D721Med (cell line): ENCODE measurements at places on chromosomes 6 and 20.

DNA sequence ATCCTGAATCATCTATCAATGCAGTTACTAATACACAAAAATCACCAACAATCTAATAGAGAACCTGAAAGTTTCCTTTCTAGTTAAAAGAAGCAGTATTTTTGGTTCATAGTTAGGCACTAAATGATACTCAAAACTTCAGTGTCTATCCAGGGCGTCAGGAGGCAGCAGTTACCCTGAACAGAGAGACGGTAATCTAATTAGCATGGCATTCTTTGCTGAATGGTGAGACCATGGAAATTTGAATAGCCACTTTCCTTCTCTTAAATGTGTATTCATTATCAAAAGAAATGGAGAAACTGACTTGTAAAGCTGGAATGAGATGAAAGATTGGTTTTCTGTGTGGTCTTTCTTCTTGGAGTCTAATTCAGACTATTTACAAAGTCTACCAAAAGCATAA lies 146.6 kb upstream of the BMP5 start:
- no peak for DNase-seq

- DNase-seq = no peak
These were observed 285.7 kb downstream of the BTBD9 start for GRCh38 chr6:38354037-38354381.

DNA sequence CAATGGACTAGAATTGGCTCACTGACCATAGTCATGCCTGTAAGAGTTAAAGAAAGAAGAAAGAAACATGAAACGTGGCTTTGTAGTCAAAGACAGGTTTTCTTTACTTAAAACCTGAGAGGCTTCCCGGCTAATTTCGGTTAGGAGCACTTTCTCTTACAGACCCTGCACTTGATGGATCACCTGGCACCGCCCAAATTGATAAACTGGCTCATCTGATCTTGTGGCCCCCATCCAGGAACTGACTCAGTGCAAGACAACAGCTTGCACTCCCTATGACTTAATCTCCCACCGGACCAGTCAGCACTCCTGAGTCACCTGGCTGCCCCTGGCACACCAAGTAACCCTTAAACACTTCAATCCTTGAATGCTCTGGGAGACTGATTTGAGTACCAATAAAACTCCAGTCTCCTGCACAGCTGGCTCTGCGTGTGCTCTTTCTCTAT lies 12.3 kb downstream of the TMEM14B start:
- no peak for DNase-seq

GRCh38 chr6:40359808-40360207 lies 227.4 kb downstream of the LRFN2 start:
- DNase-seq = no peak

DNA sequence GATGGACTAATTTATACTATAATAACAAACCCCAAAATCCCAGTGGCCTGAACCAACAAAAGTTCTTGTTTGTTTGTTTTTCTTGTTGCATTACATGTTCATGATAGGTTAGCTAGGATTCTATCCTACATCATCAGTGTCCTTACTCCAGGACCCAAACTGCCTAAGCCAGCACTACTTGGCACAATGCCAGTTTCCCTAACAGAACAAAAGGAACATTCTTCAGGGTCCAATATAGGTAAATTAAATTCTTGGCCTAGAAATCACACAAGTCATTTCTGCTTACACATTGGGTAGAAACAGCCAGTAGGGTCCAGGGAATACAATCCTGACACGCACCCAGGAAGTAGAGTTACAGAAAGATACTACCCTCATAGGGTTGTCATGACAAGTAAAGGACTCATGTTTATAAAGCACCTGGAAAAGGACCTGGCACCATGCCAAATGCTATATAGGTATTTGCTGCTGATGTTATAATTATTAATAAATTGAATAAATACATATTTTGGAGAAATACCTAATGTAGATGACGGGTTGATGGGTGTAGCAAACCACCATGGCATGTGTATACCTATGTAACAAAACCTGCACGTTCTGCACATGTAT lies 38.8 kb downstream of the RCAN2 start:
- DNase-seq = no peak

- DNase-seq = no peak
These were observed 222.3 kb downstream of the UBE3D start for GRCh38 chr6:82843291-82843885.
